ENCODE measurements at places on chromosomes 4 and X.

GRCh38 chr4:91488946-91489345 lies 814.8 kb upstream of the GRID2 start:
- no peak for DNase-seq

- DNase-seq, result no peak
Measured at GRCh38 chrX:130741584-130741983, 161.4 kb downstream of the ENOX2 start.

GRCh38 chr4:151045907-151046306 lies 30.8 kb upstream of the LRBA start:
- DNase-seq, result peak; percentile 4

- DNase-seq, result no peak
Measured at GRCh38 chrX:7596822-7597221, 246.1 kb upstream of the VCX start.

GRCh38 chrX:12802741-12803140 lies 11.5 kb downstream of the PRPS2 start:
- DNase-seq, result no peak

DNA sequence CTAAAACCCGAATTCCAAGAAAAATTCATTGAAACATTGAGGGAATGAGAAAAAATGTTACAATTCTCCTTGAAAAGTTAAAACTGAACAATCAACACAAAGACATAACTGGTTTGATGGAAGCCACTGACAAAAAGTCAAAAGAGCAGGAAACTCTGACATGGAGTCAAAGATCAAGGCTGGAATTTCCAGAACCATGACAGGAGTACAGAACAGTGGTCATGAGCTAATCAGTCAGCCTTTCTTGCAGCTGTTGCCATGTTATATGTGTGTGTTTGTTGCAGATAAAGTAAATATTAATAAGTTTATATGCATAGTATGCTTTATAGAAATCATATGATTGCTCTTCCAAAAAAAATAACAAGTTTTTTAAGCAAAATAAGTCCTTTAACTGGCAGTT lies 184.7 kb upstream of the HCCS start:
- no peak for DNase-seq

DNA sequence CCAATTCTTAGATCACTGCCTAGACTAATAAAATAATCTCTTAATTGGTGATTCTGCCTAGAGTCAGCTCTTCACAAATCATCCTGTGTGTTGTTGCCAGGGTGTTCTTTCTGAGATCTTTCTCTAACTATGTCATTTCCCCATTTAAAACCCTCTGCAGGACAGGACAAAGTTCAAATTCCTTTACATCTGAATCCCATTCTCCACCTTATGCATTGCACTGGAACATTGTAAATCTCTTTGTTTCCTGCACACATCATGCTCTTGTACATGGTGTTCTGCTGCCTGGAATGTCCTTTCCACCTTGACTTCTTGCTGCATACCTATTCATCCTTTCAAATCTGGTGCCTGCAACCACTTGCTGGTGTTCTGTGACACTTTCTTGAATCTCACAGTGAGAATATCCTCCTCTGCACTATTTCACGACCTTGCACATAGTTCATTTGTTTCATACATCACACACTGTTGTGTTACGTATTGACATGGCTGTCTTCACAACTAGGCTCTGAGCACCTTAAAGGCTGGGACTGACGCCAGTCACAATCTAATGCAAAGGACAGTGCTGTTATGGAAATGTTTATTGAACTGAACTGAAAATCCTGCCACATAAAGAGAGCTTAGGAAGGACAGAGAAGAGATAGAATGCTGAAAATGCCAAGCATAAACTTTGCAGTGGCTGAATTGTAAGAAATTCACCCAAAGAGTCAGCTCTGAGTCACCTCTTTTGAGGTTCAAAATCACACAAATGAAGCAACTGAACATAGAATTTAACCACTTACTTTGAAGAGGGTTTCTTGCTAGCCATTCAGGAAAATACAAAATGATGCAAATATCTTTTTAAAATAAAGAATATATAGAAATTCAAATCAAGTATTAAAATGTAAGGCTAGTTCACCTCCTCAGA lies 26.4 kb upstream of the SMIM14 start:
- DNase-seq, result no peak

DNA sequence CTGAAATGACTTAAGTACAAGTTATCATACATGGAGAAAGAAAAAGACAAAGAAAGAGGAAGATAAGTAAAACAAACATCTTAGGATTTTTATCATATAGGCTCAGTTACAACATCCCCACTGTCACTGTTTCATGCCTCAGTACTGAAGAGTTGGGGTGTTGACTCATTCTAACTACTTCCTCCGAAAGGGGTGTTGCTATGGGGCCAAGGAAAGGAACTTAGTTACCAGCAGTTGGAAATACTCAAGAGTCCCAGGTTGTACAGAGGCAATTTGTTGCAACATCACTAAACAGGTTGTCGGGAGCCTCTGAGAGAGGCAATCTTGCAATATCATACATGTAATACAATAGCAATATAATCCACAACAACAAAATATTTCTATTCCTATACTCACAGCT lies 1264.7 kb downstream of the PCDH7 start:
- no peak for DNase-seq

- DNase-seq, result no peak
Measured at GRCh38 chr4:53169695-53170617, 195.9 kb downstream of the SCFD2 start.

- DNase-seq, result no peak
Measured at GRCh38 chr4:67554096-67554495, 4.4 kb upstream of the STAP1 start.

- no peak for DNase-seq
Measured at GRCh38 chr4:126396703-126397102, 1081.9 kb downstream of the FAT4 start.

- DNase-seq, result no peak
Measured at GRCh38 chr4:26003056-26003455, 89.0 kb downstream of the SMIM20 start.

GRCh38 chrX:48068096-48068887 lies 3.1 kb downstream of the ZNF630 start:
- peak; percentile 5 for DNase-seq

- DNase-seq, result no peak
Measured at GRCh38 chrX:150522494-150522893, 45.9 kb upstream of the MTM1 start.

- DNase-seq, result no peak
Measured at GRCh38 chr4:98510340-98510739, 148.1 kb downstream of the TSPAN5 start.

DNA sequence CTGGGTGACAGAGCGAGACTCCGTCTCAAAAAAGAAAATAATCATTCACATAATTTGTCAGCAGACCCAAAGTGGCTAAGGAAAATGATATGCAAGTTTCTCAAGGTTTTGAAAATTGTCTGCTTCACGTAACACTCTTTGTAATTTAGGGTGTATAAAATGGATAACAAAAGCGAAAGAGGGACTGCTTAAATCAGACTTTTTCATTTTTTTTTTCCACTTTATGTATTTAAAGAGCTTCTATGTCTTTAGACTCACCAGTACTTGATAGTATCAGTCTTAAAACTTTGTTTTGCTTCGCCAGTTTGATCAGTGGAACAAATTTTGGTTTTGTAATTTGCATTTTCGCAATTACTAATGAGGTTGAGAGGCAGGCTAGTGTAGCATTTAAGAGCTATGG lies 34.6 kb downstream of the USP9X start:
- no peak for DNase-seq

DNA sequence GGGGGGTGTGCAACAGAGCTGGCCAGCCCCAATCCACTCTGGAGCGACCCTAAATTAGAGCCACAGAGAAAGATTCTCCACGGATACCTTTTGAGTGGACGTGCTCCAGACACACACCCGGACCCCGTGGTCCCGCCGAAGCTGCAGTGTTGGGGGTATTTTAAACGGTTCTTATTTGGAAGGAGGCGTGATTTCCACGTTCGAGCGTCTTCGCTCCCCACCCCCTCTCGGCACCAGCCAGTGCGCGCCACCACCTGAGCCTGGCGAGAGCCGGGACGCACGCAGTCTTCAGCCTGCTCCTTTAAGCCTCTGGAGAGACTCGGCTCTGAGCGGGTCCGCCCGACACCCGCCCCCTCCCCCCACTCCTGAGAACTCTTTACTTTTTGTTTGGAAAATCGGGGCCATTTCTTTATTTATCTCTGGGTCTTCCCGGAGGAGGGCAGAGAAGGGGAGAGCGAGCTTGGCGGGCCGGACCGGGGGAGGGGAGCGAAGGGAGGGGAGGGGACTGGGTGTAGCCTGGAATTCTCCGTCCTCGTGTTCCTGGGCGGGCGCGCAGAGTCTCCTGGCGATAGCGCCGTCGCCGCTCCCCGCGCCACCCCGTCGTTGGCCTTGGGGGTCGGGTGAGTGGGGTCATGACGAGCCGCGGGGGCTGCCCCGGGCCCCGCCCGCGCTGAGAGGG lies 668 bp upstream of the PTCHD1 start:
- DNase-seq, result peak; percentile 5

DNA sequence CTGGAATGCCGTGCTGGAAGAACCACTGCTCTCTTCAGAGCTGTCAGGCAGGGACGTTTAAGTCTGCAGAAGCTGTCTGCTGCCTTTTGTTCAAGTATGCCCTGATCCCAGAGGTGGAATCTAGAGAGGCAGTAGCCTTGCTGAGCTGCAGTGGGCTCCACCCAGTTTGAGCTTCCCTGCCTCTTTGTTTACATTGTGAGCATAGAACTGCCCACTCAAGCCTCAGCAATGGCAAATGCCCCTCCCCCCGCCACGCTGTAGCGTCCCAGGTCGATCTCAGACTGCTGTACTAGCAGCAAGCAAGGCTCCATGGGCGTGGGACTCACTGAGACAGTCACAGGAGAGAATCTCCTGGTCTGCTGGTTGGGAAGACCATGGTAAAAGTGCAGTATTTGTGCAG lies 34.8 kb upstream of the MUC7 start:
- DNase-seq, result peak; percentile 4

DNA sequence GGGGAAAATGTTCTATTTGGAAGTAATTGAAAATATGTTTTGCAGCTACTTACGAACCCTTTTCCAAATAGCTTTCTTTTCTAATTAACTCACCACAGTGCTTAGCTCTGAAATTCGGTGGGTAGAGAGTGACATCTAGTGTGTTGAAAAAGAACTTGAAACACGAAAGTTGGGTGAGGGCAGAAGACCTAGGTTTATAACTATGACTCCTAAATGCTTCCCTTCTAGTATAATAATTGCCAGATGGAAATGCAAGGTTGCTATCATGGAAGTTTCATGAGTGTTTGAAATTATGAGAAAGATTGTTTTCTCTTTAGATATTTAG lies 77.3 kb upstream of the NOCT start:
- peak; percentile 26 for DNase-seq

DNA sequence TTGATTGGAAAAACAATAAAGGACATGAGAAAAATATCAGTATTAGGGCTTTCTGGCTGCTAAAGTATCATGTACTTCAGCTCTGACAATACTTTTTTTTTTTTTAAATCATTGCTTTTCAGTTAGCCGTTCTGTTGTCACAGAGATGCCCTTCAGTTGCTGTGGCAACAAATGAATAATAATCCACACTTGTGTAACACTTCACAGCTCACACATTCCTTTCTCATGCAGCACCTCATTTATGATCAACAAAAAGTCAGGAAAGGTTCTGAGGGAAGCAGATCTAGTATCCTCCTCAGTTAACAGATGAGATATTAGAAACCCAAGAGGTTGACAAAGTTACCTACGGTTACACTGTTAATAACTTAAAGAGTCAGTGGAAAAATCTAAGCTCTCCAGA lies 444.2 kb upstream of the SLIT2 start:
- DNase-seq, result peak; percentile 68

DNA sequence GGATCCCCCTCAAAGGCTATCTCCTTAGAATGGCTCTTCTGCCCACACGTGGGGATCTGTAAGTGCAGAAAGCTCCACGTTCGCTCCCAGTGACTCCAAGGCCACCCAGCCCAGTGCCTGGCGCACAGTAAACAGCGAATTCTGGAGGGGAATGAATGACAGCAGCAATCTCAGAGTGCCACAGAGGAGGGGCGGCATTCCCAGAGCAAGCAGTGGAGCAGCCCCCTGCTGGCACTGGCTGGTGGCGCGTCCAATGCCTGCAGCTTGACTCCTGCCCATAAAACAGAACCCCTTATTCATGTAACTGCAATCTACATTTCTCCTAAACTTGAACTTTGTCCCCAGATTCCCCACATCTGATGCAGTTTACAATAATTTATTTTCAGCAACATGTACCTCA lies 6.9 kb upstream of the HELT start:
- DNase-seq, result peak; percentile 20

DNA sequence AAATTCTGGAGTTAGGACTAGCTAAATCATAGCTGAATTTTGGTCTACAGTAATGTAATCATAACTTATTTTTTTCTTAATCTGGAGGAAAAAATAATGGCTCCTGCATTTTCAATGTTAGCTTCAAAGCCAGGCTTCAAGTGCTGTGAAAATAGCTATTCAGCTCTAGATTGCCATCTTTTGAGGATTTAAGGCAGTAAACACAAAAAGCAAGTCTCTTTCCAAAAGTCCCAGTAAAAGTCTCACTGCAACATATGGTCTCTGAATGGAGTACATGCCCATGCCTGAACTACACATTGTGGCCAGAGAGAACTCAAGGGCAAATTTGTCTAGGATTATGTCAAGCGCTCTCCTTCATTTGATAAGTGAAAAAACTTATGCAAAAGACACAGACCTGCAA lies 720.9 kb downstream of the FSTL5 start:
- DNase-seq, result no peak

GRCh38 chrX:155893521-155893920 lies 12.4 kb downstream of the VAMP7 start:
- DNase-seq, result no peak

DNA sequence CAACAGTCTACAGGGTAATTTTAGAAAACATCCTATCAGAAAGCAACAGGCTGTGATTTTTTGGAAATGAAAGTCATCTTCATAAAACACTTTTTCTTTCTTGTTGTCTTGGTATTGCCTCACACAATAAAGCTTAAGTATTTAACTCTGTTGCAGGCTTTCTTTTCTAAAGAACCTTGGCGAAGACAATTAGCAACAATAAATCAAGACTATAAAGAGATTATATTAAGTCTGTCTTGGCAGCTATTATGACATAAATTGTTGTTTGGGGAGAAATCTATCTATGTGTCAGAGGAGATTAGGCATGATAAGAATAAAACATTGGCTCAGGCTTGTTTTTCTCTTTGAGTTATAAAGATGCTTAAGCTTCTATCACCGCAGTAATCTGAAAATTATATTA lies 1774.8 kb downstream of the ARAP2 start:
- no peak for DNase-seq

DNA sequence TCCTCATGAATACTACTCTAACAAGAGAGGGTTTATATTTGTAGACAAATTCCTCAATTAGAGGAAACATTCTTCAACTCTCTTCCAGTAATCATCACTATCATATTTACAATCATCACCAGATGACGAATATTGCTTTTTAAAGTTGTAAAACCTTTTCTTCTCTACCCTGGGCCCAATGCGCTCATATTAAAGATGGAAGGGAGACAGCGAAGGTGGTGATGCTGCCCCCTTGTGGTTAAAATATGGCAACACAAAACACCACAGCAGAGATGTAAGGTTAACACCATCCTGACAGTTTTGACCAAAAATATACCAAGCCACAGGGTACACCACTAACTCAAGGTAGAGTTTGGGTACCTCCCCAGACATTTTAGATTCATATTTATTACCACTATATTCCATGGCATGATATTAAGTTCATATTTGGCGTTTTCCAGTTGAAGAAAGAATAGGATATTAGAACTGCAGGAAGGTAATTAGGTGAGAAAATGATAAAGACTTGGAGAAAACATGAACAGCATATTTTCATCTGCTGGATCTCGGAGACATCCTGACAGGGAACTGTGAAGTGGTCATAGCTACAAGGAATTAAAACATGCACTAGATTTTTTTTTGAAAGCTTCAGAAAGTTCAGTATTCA lies 72.8 kb downstream of the SLC9A7 start:
- peak; percentile 19 for DNase-seq

- DNase-seq, result no peak
Measured at GRCh38 chrX:27976284-27976683, 5.0 kb downstream of the DCAF8L1 start.

GRCh38 chr4:105246712-105247111 lies 100.0 kb downstream of the TET2 start:
- no peak for DNase-seq

Measured in Daoy (cell line).